ENCODE measurements at places on chromosomes 2 and 18.

DNA sequence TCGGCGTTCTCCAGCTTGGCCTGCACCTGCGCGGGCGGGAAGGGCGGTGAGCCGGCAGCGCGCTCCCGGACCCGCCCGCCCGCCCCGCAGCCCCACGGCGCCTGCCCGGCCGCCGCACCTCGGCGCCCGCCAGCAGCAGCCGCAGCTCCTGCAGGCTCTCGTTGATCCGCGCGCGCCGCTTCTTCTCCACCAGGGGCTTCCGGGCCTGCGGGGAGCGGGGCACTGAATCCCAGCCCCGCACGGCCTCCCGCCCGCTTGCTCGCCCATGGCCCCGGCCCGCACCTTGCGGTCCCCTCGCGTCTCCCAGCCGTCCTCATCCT, 335 bp downstream of the HES6 start:
- no peak overlapping the region for H3K27ac ChIP-seq
- peaks cover 6% of the 10 kb centered on the region for H3K4me1 ChIP-seq
- H3K4me3 ChIP-seq, result peak overlapping the region; percentile 47

GRCh38 chr2:206084870-206085741, 868 bp downstream of the INO80D start:
- no peaks in the 10 kb centered on the region for H3K27me3 ChIP-seq
- peaks cover 20% of the 10 kb centered on the region for H3K4me1 ChIP-seq
- DNase-seq, result peak; percentile 41
- peak overlapping the region; percentile 85 for H3K27ac ChIP-seq

DNA sequence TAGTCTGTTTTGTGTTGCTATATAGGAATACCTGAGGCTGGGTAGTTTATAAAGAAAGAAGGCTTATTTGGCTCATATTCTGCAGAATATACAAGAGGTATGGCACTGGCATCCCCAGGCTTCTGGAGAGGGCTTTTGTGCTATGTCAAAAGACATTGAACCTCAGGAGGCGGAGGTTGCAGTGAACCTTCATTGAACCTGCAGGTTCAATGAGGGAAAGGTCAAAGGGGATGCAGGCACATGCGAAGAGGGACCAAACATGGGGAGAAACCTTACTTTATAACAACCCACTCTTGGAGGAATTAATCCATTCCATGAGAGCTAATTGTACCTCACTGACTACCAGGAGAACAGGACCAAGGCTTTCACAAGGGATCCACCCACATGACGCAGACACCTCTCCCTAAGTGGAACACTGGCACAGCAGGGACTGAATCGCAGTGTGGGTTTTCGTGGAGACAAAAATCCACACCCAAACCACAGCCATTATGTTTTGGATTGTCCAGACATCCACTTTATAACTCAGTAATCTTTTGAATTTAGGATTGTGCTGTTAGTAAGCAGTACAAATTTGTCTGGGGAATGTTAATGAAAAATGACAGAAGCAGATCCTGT, 4.1 kb upstream of the SERPINB8 start:
- H3K4me3 ChIP-seq, result no peak overlapping the region
- peaks cover 11% of the 10 kb centered on the region for H3K4me1 ChIP-seq
- H3K36me3 ChIP-seq, result no peaks in the 10 kb centered on the region
- H3K27me3 ChIP-seq, result no peaks in the 10 kb centered on the region
- DNase-seq, result no peak

DNA sequence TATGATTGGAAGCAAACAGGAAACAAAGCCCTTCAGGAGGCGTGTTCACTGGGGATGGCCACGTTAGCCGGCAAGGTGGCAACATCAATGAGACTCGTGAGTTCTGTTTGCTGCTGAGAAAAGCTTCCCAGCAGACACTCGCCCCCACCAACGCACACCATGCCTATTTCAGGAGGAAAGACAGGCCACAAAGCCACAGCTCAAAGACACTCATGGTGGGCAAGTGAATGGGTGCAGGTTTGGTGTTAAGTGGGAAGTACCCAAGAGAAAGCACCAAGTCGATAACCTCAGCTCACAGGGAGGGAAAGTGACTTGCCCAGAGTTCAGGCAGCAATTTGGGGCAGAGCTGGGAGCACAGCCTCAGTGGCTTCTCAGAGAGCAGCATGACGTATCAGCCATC, 10.5 kb upstream of the MTERF4 start:
- no peak overlapping the region for H3K4me3 ChIP-seq
- H3K27ac ChIP-seq, result no peak overlapping the region
- H3K27me3 ChIP-seq, result no peaks in the 10 kb centered on the region
- H3K36me3 ChIP-seq, result no peaks in the 10 kb centered on the region

DNA sequence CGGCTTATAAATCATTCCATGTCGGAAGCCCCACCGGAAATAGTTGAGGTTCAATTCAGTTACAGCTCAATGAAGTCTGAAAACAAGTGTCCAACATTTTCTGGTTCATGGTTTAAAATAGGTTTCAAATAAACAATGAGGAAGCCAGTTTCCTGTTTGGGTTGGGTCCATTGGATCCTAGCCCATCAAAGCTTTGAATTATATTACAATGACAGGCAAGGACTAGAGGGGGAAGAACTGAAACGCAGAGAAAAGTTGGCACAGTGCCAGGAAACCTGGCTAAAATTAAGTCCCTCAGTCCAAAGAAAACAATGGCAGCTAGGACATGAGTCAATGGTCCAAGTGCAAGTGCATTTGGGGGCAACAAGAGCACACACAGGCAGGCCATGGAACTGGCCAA, 32.0 kb downstream of the SLC14A1 start:
- H3K4me3 ChIP-seq, result no peak overlapping the region
- H3K36me3 ChIP-seq, result no peaks in the 10 kb centered on the region
- no peak for DNase-seq
- H3K27me3 ChIP-seq, result no peaks in the 10 kb centered on the region

- no peak overlapping the region for H3K27ac ChIP-seq
- no peak overlapping the region for H3K4me3 ChIP-seq
- H3K36me3 ChIP-seq, result no peaks in the 10 kb centered on the region
- H3K27me3 ChIP-seq, result no peaks in the 10 kb centered on the region
- no peak for DNase-seq
- H3K4me1 ChIP-seq, result peaks cover 18% of the 10 kb centered on the region
Measured at GRCh38 chr2:230908595-230909191, 16.3 kb downstream of the GPR55 start.
